ENCODE measurements at places on chromosomes 3 and 15. TPM values are rescaled to one million over a fixed set of nuclear protein-coding genes. Genes with fewer than 3 reads are reported as not detected.

- H3K36me3 ChIP-seq: no peaks in the 10 kb centered on the region
- H3K4me1 ChIP-seq: no peaks in the 10 kb centered on the region
- H3K27ac ChIP-seq: no peak overlapping the region
- no peaks in the 10 kb centered on the region for H3K27me3 ChIP-seq
- H3K4me3 ChIP-seq: no peak overlapping the region
These were observed 503.9 kb upstream of the MDFIC2 start for GRCh38 chr3:70816346-70816745.

- peaks cover 6% of the 10 kb centered on the region for H3K4me1 ChIP-seq
- no peaks in the 10 kb centered on the region for H3K27me3 ChIP-seq
- DNase-seq: peak; percentile 36
- no peak overlapping the region for H3K4me3 ChIP-seq
- H3K36me3 ChIP-seq: no peaks in the 10 kb centered on the region
These were observed 58.1 kb upstream of the MEF2A start for GRCh38 chr15:99507504-99508310.

DNA sequence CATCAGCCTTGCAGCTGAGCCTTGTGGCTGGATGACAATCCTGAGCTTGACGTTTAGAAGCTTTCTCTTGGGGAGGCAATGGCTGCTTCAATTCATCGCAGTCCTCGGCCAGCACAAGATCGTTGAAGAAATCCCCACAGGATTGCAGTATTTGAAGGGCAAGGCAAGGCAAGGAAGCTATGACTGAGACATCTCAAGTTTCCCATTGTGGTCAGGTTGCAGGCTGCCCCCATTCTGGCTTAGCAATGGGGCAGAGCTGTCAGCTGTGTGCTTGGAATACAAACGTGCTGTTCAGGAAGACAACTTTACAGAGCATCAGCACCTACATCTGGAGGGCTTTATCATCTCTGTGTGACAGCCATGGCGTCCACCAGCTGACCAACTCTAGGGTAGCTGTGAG lies 275.9 kb upstream of the TBL1XR1 start:
- H3K36me3 ChIP-seq: no peaks in the 10 kb centered on the region
- no peaks in the 10 kb centered on the region for H3K4me1 ChIP-seq
- no peak overlapping the region for H3K27ac ChIP-seq

The TNFSF10 gene
- total RNA-seq: 277 TPM

DNA sequence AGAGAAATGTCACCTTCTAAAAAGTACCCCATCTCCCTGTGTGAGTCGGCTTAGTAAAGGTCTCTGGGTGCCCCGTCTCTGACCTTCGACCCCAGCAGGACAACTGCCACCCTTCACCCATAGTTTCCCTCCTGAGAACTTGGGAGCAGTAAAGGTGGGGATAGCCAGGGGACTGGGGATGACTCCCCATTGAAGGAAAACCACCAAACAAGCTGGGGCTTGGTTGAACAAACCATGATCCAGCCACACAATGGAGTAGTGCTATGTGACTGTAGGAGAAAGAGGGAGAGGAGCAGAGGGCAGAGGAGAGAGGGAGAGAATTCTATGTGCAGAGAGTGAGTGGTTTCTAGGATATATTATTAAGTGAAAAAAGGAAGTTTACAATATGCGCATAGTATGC lies 33.7 kb downstream of the IDH3A start:
- no peaks in the 10 kb centered on the region for H3K36me3 ChIP-seq
- H3K4me1 ChIP-seq: no peaks in the 10 kb centered on the region
- DNase-seq: no peak
- no peaks in the 10 kb centered on the region for H3K27me3 ChIP-seq
- no peak overlapping the region for H3K4me3 ChIP-seq

Measured in kidney (tissue), 22 donors.